Activated CD8-positive, alpha-beta memory T cell treated with anti-CD3 and anti-CD28 coated beads for 24 hours (primary cell): ENCODE measurements at places on chromosomes 16 and 17.

DNA sequence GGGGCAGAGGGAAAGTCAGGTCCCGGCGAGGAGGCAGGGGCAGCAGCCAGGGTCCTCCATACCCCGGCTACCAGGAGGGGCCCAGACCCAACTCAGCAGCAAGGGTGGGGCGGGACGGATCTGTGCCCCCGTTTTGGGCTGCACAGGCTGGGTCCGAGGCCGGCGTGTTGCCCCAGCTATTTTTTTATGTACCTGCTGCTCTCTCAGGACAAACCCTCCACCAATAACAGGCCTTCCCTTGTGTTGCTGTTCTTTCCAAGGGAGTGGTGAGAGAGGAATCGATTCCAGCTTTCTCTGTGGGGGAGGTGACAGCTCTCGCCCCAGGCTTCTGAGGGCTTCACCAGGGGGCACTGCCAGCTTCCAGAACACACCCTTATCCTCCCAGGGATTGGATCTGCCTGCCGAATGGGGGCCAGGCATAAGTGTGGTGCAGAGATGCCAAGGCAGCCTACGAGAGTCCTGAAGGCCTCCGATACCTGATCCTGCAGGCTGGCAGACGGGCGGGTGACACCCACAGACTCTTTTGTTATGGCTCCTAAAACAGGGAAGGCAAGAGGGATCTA is 22.3 kb downstream of the RTN4RL1 start:
- no peak for DNase-seq

DNA sequence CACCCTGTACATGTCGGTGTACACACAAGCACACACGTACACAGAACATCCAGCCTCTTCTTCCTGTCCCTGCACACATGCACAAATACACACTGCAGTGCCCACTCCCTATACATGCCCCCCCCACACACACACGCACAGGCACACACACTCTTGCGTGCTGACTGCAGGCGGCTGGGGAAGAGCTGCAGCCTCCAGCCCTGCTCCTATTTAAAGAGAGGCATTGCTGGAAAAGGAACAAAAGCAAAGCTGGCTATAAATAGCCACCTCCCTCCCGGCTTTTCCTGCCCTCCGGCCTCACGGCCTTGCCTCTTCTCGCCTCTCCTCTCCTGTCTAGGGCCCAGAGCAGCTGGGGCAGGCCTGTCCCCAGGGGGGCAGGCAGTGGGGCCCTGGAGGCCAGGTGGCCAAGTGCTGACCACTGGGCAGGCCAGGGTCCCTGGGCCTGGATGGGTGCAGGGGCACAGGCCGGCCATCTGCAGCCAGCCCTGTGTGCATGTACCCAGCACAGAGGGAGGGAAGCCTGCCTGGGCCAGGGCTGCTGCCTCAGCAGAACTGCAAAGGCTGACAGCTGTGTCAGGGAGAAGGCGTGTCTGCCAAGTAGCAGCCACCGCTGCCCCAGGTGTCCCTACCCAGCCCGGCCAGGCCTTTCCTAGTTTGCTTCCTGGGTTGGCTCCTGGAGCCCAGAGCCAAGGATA is 25.4 kb downstream of the RTN4RL1 start:
- DNase-seq = no peak

DNA sequence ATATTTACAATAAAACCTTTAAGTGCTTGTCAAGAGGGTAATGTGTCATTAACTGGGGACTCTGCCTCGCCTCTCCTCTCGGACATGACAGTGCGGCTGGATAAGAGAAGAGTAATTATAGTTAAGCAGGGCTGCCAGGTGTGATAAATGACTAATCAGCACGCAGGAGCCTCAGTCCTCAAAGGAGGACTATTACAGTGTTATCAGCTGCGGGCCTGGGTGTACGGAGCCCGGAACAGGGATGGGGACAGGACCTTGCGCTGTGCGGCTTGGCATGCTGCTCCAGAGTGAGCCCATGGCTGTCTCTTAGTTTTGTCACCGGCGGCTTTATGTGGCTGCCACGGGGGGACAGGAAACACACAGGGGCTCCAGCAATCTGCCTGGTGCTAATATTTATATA is 607.2 kb downstream of the MAF start:
- no peak for DNase-seq

DNA sequence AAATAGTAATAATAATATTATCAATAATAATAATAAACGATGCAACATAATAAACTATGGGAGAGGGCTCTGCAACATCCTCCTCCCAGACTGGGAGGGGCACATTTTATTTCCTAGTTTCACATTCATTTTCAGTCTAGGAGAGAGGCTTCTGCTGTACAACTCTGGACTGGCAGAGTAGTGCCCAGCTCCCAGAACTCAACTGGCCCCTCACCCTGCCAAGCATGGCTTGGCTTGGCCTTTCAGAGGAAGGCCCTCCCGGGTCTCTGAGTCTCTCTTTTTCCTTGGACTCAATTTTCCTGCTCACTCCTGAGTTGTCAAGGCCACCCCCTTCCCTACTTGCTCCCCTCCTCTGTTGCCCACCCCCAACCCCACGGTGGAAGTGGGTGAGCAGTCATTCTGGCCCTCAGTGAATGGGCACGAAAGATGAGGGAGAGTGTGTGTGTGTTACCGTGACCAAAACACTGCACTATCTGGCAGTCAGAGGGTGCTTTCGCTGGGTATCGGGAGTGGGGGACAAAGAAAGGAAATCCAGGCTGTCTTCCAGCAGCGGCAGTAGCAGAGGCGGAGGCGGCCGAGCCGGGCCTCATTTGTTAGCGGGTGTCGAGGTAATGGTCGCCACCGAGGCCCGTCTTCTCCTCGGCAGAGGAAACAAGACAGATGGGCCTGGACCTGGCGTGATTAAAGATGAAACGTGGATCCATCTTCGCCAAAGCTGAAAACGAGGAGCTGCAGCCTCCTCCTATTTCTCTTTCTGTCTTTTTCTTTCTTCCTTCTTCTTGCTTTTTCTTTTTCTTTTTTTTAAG is 2.3 kb downstream of the HOXB4 start:
- DNase-seq = no peak

GRCh38 chr17:71413935-71414334 is 706.9 kb upstream of the SOX9 start:
- DNase-seq = no peak

DNA sequence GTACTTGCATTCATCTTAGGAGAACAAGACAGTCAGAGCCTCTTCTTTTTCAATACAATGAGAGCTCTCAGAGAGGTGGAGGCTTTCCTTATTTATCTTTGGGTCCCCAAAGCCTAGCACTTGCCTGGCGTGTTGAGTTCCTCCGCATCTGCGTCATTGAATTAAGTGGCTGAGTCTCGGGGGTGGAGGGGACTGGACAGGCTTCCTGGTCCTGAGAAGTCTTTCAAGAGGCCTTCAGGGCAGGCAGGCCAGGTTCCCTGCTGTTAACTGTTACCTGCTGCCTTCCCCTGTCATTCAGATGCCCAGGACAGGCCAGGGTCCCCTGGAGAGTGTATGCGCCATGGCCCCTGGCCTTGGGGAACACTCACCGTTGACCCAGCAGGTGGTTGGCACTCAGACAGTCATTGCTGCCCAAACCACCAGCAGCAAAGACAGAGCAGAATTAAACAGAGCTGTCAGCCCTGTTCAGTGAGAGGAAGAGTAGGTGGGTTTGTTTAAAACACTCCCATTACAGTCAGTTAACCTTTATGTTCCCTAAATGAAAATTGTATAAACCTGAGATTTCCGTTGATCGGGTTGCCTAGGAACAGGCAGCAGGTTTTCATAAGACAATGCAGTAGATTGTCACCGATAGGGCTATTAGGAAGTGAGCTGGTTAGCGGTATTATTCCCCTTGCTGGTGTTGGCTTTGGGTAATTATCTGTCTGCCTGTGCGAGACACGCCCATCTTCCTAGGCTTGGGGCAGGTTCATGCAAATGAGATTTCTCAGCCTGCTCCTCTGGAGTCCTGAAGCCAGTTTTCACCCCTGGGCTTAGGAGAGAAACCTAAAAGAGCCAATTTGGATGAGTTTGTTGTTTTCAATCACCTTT is 132.7 kb downstream of the CCDC182 start:
- no peak for DNase-seq

DNA sequence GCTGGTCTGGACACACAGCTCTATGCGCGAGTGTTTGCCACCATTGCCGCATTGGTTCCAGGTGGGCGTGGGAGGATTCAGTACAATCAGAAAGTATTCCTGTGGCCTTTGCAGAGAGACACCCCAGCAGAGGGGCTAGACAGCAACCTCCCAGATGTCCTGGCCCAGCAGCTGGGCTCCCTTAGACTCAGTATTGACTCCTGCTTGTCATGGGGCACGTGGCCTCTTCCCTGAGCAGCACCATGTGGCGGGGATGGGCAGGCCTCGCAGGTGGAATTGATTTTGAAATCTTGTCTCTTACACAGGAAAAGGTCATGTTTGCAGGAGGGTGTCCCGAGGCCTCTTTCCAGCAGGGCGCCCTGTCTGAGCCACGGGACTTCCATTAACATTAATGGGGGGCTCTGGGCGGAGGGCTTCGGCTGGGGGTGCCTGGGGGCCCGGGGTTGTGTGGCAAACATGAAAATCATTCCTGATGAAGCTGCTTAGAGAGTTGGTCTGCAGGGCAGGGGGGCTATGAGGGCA is 96.4 kb downstream of the C16orf78 start:
- peak; percentile 33 for DNase-seq

DNA sequence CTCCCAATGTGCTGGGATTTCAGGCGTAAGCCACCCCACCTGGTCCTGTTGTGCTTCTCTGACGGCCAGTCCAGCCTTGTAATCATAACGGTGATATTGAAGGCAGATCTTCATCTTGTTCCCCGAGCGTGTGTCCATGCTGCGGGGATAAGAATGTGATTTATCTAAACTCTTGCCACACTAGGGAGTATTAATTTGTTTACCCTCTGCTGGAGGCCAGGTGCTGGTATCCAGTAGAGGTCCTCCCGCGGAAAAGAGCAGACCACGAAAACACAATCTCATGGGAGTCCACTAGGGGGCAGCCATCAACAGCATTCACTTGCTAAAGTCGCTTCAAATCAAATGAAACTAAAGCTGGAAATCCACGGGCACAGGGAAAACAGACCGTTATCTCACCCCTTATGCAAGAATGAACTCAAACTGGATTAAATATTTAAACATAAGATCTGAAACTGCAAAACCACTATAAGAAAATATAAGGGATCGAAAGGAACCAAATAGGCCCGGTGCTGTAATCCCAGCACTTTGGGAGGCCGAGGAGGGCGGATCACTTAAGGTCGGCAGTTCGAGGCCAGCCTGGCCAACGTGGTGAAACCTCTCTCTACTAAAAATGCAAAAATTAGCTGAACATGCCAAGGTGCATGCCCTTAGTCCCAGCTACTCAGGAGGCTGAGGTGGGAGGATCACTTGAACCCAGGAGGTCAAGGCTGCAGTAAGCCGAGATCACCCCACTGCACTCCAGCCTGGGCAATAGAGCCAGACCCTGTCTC is 22.3 kb upstream of the RBBP6 start:
- DNase-seq = peak; percentile 87
